ENCODE measurements at places on chromosomes 13 and 19.

- no peak for DNase-seq
Observed at GRCh38 chr13:35876601-35877000, 254.6 kb downstream of the DCLK1 start.

DNA sequence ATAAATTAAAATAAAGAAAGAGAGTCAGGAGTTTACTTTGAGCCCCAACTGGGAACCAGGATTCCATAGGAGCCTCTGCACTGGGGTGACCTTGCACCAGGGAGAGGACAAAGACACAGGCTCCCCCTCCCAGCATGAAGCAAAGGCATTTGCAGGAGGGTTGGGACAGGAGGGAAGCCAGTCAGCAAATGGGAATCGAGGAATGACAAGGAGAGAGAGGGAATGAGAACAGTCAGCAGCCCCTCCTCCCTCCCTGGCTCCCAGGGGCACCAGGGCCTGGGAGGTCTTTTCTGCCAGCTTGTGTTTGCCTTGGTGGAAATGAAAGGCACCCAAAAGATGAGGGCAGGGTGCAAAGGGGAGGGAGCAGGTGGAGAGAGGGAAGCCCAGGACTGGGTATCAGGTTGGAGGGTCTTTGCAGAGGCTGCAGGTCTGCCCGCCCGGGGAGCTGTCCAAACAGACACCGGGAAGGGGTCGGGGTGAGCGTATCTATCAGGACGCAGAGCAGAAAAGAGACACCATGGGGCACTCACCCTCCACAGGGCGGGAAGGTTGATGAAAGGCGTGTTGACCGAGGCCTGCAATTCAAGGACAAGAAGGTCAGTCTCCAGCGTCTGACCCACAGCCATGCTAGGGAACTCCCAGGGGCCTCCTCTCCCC lies 3.8 kb downstream of the SBSN start:
- no peak for DNase-seq

- DNase-seq = no peak
Observed at GRCh38 chr19:55223291-55224037, 5.1 kb downstream of the TMEM86B start.

DNA sequence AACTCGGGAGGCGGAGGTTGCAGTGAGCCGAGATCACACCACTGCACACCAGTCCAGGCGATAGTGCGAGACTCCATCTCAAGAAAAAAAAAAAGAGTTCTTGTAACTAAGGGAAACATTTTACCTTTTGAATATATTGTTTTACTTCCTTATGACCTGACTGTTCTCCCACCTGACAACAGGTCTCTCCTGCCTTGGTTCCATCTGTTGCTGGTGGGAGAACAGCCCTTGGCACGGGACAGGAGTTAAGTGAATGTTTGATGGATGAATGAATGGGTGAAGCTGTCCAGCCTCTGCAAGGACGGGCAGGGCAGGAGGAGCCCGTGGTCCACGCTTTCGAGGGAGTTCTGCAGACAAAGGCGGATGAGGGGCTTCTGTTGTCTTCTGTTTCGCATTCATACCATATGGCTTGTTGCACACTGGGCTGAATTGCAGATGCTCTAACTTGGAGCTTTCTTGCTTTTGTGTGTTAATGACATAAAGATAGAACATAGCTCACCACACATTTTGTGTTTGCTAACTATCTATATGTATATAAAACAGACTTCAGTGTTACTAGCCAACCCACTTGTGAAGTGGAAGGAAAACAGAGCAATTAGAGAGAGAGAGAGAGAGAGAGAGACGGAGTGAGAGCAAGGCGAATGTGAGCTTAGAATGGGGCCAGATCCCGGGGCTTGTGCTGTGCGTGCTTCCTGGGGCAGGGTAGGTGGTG lies 16.2 kb upstream of the CCNE1 start:
- DNase-seq = no peak

- DNase-seq = no peak
Observed at GRCh38 chr19:13297023-13297422, 146.8 kb downstream of the IER2 start.

DNA sequence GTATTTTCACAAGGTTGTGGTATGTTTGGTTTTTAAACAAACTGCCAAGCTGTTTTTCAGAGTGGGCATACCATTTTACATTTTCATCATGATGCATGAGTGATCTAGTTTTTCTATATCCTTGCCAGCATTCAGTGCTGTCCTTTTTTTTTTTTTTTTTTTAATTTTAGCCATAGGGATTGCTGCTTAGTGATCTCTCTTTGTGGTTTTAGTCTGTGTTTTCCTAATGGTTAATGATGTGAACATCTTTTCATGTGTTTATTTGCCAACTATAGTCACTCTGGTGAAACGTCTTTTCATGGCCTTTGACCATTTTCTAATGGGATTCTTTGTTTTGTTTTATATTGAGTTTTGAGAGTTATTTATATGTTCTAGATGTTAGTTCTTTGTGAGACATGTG lies 59.7 kb downstream of the SHISA2 start:
- no peak for DNase-seq

DNA sequence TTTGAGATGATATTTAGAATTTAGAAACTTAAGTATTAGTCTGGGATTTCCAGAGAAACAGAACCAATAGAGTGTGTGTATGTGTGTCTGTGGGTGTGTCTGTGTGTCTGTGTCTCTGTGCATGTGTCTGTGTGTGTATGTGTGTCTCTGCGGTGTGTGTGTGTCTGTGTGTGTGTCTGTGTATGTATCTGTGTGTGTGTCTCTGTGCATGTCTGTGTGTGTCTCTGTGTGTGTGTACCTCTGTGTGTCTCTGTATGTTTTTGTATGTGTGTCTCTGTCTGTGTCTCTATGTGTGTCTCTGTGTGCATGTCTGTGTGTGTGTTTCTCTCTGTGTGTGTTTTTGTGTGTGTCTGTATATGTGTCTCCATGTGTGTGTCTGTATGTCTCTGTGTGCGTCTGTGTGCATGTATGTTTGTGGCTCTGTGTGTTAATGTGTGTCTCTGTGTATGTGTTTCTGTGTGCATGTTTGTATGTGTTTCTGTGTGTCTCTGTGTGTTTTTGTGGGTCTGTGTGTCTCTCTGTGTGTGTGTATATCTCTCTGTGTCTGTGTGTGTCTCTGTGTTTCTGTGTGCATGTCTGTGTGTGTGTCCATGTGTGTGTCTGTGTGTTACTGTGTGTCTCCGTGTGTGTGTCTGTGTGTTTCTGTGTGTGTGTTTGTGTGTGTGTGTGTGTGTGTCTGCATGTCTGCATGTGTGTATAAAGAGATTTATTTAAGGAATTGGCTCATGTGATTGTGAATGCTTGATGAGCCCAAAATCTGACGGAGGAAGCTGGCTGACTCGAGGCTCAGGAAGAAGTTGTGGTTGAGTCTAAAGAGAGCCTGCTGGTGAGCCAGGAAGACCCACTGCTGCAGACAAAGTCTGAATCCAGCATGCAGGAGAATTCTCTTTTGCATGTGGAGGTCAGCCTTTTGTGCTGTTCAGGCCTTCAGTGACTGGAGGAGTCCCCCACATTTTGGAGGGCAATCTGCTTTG lies 22.2 kb downstream of the GPR42 start:
- no peak for DNase-seq

DNA sequence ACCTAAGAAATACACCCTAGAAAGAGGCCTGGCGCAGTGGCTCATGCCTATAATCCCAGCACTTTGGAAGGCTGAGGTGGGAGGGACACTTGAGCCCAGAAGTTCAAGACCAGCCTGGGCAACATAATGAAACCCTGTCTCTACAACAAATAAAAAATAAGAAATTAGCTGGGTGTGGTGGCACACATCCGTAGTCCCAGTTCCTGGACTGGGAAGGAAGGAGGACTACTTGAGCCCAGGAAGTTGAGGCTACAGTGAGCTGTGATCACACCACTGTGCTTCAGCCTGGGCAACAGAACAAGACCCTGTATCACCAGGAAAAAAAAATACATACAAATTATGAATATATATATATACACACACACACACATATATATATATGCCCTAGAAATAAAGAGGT lies 42.7 kb downstream of the PHF11 start:
- no peak for DNase-seq

DNA sequence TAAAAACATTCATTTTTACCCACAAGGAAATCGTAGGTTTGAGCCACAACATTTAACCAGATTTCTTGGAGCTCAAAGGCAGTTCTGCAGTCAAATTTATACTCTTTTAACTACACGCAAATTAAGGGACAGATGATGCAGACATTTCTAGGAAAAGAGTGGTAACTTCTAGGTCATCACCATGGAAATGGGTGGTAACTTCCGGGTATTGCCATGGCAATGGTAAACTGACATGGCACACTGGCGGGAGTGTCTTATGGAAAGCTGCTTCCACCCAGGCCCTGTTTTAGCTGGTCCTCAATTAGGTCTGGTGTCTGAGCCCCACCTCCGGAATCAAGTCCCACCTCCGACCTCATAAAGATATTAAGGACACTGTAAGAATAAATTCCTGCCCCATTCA lies 10.4 kb upstream of the LYPD5 start:
- DNase-seq = no peak

DNA sequence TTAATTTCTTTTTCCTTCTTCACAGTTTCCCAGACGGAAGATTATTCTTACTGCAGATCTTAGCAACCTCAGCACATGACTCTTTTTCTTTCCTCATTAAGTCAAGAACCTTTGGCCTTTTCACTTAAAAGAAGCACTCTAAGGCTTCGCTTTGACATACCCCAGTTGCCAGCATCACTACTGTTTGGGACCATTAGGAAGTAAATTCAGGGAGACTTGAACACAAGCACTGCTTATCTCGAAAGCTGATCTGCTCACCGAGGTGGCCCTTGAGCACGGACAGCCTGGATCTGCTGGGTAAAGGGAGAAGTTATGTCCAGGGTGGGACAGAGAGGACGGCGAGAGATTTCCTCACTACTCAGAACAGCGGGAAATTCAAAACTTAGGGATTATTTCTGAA lies 151.4 kb upstream of the RNF113B start:
- DNase-seq = no peak

- no peak for DNase-seq
Observed at GRCh38 chr13:93771227-93771626, 544.6 kb downstream of the GPC6 start.

DNA sequence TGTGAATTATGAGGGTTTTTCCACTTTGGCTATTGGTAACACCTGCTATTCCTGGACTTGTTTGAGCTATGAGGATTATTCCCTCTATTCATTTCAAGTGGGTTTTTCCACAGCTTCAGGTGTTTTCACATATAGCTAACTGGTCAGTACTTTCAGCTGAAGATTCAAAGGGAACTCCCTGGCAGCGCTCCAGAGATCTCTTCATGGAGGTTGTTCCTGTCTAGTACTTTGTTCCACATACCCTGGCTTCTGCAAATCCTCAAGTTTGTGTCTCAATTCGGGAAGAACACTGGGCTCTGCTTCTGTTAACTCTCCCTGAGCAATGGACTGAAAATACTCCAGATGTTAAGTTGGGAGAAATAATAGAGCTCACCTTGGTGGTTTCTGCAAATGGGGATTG lies 5.6 kb upstream of the ZNF607 start:
- no peak for DNase-seq

DNA sequence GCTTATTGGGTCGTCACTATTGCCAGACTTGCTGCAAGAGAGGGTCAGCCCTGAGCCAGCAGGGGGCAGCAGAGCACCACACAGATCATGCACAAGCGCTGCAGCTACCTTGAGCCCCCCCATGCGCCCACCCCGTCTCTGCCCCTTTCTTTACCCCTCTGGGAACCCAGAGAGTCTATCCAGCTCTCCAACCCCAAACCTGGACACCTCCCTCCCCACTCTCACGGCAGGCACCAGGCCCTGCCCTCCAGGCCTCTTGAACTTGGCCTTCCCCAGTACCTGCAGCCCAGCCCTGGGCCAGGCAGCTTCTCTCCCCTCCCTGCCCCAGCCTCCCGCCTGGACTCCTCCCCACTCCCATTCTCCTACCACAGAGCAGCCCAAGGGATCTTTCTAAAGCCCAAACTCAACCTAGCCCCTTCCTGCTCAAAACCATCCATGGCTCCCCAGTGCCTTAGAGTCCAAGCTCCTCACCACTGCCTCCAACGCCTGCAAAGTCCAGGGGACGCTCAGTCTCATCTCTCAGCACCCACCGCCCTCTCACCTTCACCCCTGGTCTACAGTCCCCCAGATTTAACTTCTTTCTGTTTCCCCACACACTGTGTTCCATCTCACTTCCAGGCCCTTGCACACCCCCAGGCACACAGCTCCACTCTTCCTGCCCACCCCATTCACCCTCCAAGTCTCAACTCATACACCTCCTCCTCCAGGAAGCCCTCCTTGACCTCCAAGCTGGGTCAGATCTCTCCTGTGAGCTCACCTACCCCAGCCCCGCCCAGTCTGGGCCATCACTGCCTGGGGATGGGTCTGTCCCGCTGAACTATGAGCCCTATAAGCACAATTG lies 9.4 kb upstream of the CEACAM16 start:
- DNase-seq = peak; percentile 54

- no peak for DNase-seq
Observed at GRCh38 chr13:20291675-20292074, 59.6 kb upstream of the GJB6 start.

- no peak for DNase-seq
Observed at GRCh38 chr19:47719047-47719859, 6.0 kb downstream of the EHD2 start.

DNA sequence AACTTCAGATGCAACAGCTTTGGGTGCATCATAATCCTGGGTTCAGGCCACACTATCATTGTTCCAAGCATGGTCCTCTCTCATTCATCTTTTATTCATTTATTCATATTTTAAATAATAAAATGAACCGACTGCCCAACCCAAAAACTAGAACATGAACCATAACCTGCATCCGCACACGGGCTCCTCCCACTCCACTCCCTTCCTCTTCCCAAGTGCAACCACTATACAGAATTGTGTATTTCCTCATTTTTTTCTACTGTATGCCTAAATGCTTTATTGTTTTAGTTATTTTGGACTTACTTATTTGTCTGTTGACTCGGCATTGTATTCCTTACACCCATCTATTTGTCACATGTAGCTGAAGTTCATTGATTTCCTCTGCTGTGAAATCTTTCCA lies 30.7 kb upstream of the POMP start:
- no peak for DNase-seq

DNA sequence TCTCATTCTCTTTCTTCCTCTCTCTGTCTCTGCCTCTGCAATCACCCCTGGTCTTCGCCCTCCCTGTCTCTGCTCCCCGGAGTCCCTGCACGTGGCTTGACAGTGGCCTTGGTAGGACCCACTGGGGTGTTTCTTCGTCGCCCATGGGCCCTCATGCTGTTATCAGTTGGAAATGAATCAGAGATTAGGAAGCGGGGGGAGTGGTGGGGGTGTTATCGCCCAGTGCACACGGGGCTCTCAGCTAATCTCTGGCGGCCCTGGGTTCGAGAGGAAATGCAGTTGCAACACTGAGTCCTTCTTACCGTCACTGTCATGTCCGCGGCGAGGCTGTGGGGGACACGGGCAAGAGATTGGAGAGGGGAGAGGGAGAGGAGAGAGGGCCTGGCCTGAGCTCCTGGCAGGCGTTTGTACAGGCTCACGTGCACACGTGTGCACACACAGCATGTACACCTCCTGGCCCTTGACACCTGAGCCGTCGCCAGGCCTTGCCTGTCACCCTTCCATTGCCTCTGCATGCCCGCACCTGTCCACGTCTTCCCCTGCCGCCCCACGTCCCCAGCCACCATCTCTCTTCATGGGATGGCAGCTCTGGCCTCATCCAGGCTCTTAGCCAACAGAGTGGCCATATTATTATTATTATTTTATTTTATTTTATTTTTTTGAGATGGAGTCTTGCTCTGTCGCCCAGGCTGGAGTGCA lies 37.8 kb upstream of the SLC7A10 start:
- no peak for DNase-seq
